H7 (cell line): ENCODE measurements at places on chromosomes 1 and 21. TPM values are rescaled to one million over a fixed set of nuclear protein-coding genes. Genes with fewer than 3 reads are reported as not detected.

FCRL5 gene
- 0.14 TPM in 1 of 2 replicates, not detected in the other for total RNA-seq

FAM229A gene
- 4.0 and 8.2 TPM in 2 replicates for total RNA-seq

CBR3 gene
- 8.3 and 12.1 TPM in 2 replicates for total RNA-seq

MSH4 gene
- total RNA-seq, result 0.11 and 0.24 TPM in 2 replicates

HEYL gene
- 0.63 and 0.94 TPM in 2 replicates for total RNA-seq

TBX19 gene
- 2.1 and 2.7 TPM in 2 replicates for total RNA-seq
